HCT116 (cell line): ENCODE measurements at places on chromosomes 1 and 21.

DNA sequence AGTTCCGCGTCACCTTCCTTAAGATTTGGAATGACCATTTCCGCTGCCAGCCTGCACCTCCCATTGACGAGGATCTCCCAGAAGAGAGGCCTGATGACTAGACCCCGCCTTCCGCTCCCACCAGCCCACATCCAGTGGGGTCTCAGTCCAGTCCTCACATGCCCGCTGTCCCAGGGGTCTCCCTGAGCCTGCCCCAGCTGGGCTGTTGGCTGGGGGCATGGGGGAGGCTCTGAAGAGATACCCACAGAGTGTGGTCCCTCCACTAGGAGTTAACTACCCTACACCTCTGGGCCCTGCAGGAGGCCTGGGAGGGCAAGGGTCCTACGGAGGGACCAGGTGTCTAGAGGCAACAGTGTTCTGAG, 9.8 kb downstream of the MYBPH start:
- no peak for DNase-seq

DNA sequence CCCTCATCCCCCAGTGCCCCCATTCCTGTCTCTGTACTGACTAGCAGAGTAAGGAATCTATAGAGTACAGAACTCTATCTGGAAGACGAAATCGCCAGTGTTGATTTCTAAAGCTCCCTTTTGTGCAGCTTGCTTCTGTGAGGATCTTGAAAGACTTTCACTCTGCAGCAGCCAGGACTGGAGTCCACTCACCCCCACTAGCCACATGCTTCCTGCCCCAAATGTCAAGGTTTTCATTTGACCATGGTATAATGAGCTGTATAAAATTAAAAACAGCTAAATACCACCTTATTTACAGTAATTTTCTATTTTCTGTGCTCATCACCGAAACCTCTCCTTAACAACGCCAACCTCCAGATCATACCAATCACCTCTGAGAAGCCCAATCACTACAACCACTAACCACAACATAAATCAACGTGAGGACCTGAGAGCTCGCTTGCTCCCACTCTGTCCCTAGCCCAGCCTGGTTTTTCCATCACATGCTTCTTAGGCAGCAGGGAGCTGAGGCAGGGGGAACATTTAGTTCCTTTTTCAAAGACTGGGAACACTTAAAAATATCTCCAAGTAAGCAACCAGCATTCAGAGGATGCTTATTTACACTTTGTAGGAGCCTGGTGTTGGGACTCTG, 56.1 kb upstream of the IRF2BP2 start:
- no peak for DNase-seq

DNA sequence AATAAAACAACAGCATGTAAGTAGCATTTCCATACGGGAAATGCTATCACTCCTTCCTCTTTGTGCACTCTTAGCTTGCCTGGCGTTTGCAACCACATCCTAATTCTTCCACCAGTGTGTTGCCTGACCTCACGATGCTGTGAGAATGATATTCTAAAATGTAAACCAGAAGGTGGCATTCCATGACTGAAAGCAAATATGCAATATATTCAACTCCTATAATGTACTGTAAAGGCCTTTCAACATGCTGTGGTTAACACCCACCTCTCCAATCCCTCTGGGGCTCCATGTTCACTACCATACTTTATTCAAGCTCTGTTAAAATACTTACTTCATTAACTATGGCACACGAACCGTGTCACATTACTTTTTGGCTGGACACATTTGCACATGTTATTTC, 420.6 kb upstream of the DEPDC1 start:
- no peak for DNase-seq

DNA sequence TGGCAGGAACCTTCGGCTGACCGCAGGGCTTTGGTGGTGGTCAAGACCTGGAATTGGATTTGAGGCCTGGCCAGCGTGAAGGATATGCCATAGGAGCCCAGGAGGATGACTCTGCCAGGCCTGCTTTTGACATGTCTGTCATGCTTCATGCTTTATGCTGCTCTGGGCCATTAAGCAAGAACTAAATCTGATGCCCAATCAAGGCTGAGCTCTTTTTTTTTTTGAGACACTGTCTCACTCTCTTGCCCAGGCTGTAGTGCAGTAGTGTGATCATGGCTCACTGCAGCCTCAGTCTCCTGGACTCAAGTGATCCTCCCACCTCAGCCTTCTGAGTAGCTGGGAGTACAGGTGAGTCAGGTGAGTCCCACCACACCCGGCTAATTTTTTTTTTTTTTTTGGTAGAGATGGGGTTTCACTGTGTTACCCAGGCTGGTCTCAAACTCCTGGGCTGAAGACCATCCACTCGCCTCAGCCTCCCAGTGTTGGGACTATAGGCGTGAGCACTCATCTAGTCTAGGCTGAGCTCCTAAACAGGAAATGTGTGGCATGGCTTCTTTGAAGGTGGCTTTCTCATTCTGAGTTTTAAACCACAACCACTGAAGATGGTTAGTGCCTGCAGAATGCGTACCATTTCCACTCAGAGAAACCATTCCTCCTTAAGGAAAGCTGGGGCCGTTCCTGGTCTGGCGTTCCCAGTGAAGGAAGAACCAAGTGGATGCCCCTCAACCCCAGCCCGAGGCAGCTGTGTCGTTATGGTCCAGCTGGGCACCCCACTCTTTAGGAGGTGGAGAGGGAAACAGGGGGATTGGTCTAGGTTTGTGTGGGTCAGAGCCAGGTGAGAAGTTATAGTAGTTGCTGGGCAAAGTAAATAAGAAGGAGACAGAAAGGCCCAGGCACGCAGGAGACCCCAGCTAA, 34.2 kb upstream of the ATP5PO start:
- no peak for DNase-seq

GRCh38 chr1:30768159-30768829, 10.7 kb upstream of the LAPTM5 start:
- DNase-seq = no peak

- DNase-seq = no peak
These were observed 27.6 kb downstream of the CRP start for GRCh38 chr1:159686599-159687299.

- no peak for DNase-seq
These were observed 78.5 kb downstream of the ARHGEF10L start for GRCh38 chr1:17617787-17618557.
